CD4-positive, alpha-beta T cell treated with Interleukin-6 at 100 ng/mL for 8 hours (primary cell): ENCODE measurements at places on chromosomes 6 and 20.

- DNase-seq = no peak
These were observed 21.4 kb downstream of the SUN5 start for GRCh38 chr20:32982617-32983458.

DNA sequence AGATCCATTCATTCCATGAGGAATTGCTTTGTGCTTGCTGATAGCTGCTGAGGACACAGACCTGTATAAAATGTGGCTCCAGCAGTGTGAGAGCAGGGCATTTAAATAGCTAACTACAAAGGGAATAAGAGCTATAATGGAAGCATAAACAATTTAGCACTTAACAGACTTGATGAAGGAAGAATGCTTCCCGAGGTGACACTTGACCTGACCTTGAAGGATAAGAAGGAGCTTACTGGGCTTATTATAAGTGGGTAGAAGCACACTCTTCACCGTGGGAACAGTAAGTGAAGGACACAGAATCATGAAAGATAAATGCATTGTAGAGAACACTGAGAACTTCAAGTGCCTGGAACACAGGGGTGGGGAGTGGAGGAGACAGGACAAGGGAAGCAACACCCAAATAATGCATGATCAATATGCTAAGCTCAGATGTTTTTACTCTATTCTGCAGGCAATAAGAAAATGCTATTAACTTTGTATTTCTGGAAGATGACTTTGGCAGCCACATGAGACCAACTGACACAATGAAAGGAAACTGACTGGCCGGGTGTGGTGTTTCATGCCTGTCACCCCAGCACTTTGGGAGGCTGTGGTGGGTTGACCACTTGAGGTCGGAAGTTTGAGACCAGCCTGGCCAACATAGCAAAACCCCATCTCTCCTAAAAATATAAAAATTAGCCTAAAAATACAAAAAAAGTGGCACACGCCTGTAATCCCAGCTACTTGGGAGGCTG lies 84.2 kb downstream of the EPB41L2 start:
- no peak for DNase-seq

GRCh38 chr6:27149150-27149549 lies 98.4 kb upstream of the PRSS16 start:
- no peak for DNase-seq

DNA sequence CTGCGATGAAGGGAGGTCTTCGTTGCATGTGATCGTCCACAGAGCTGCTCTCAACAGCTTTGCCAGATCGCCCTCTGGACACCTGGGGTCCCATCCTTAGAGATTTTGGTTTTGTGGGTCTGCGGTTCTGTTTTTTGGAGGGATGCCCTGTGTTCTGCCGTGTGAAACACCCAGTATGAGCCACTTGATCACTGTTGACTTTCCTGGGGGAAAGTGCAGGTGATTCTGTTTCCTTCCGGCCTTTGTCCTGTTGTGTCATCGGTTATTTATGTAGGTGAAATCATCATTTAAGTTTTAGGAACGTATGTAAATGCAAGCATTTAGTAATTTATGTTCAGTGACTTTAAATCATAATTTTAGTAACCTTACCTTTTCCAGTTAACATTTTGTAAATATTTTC lies 56.4 kb upstream of the SLC22A1 start:
- DNase-seq = no peak

DNA sequence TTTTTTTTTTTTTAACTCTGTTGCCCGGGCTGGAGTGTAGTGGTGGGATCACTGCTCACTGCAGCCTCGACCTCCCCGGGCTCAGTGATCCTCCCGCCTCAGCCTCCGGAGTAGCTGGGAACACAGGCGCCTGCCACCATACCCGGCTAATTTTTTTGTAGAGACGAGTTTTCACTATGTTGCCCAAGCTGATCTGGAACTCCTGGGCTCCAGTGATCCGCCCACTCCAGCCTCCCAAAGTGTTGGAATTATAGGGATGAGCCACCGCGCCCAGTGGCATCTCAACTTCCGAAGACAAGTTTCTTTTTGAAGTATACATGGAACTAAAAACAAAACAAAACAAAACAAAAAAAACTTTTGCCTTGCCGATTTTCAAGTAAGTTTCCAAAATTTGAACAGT lies 66.6 kb upstream of the ZNF184 start:
- no peak for DNase-seq

- no peak for DNase-seq
These were observed 6.5 kb upstream of the C6orf136 start for GRCh38 chr6:30640481-30640880.

- DNase-seq = no peak
These were observed 29.1 kb upstream of the PKIG start for GRCh38 chr20:44552950-44553908.

DNA sequence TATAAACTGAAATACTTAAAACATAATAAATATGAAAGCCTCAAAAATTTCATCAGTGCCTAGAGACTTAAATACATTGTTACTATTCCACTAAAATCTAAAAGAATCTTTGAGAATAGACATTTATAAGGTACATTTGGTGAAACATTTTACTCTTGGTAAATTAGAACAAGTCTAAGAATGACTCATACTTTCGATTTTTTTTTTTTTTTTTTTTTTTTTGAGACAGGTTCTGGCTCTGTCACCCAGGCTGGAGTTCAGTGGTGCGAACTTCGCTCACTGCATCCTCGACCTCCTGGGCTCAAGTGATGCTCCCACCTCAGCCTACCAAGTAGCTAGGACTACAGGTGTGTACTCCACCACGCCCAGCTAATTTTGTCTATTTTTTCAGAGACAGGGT lies 6.4 kb downstream of the FUCA2 start:
- DNase-seq = no peak

GRCh38 chr6:143598466-143599080 lies 79.2 kb upstream of the PHACTR2 start:
- DNase-seq = peak; percentile 32

GRCh38 chr20:8097307-8097706 lies 34.8 kb upstream of the PLCB1 start:
- no peak for DNase-seq

DNA sequence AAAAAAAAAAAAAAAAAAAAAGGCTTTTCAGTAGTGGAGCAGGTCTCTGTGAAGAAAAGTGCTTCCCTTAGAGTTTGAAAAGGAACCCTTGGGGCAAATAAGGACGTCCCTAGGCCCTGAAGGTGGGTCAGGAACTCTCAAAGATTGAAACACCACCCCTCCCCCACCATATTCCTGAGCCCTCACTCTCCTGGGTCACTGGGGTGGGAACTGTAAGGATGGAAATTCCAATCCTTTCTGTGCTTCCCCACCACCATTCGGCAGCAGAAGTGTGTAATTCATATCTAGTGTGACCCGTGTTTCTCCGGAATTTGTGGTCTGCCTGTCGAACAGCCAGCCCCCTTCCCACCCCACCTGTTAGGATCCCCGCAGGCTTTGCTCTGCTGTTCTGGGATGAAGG lies 12.3 kb downstream of the CDYL start:
- DNase-seq = no peak

- DNase-seq = no peak
These were observed 72.2 kb downstream of the UNC5CL start for GRCh38 chr6:40966860-40967259.

DNA sequence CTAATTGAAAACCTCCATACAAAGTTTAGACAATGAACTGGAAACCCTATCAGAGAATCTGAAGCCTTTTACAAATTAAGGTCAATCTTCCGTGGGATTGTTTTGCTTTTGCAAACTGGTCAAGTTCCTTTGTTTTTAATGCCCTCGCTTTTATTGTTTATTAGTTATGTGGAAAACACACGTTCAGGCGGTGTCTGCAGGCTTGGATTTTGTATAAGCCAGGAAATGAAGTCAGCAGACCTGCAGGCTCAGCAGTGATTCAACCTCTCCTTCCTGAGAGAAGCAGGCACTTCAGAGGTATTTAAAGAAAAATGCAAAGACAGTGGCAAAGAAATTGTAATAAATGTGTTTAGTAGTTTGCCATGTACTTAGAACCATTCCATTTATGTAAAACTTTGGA lies 103.4 kb upstream of the PDE10A start:
- no peak for DNase-seq

- DNase-seq = peak; percentile 58
These were observed at the start of gene NHLRC1 for GRCh38 chr6:18122128-18123093. Gene NHLRC1, minus strand, starts transcription at chr6:18122677. Its CDS starts 71 bp downstream, at chr6:18122606.

GRCh38 chr20:48620154-48620506 lies 207.7 kb downstream of the PREX1 start:
- no peak for DNase-seq

DNA sequence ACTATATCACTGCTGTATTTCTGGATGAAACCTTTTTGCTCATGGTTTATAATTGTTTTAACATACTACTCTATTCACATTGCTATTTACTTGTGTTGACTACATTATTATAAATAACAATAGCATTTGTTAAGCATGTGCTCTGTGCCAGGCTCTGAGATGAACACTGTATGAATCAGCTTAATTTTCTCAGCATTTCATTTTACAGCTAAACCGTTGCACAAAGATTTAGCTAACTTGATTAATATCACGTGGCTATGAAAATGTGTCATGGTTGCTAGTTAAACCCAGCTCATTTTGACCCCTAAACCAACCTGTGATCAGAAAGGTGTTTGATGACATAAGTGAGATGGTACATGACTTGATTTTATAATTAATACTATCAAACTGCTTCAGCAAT lies 77.5 kb downstream of the NCOA7 start:
- DNase-seq = no peak

DNA sequence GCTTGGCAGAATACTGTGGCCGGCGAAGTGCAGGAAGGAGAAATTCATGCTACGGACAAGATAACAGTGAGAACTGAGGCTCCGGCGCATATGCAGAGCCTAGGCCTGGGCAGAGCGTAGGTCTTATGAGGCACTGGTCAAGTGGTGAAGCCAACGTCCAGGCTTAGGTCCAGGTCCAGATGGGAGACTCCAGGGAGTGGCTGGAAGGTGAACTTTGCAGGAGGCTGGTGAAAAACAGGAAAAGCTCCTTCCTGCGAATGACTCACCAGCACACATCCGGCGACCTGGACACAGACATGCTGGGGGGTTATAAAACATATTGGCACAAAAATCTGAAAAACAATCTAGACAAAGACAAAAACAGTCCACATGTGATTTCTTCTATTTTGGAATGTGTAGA lies 15.4 kb downstream of the C6orf141 start:
- no peak for DNase-seq

GRCh38 chr20:31594558-31595379 lies 10.3 kb upstream of the ID1 start:
- no peak for DNase-seq

GRCh38 chr6:151058021-151058733 lies 181.6 kb upstream of the AKAP12 start:
- no peak for DNase-seq

- no peak for DNase-seq
These were observed 433.3 kb downstream of the CDC5L start for GRCh38 chr6:44820759-44821158.

DNA sequence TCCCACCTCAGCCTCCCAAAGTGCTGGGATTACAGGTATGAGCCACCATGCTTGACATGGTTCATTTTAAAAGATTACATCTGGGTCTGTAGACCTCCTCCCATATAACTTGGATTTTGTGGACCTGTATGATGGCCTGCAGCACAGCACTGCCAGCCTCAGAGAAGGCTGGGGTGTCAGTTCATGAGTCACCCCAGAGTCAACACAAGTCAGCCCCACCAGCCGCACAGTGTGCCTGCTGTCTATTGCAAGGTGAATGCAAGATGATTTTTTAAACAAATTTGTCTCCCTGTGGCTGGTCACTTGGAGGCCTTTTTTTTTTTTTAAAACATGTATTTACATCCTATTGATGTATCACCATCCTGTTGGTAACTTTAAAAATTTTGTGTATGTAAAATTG lies 76.7 kb downstream of the RREB1 start:
- no peak for DNase-seq

DNA sequence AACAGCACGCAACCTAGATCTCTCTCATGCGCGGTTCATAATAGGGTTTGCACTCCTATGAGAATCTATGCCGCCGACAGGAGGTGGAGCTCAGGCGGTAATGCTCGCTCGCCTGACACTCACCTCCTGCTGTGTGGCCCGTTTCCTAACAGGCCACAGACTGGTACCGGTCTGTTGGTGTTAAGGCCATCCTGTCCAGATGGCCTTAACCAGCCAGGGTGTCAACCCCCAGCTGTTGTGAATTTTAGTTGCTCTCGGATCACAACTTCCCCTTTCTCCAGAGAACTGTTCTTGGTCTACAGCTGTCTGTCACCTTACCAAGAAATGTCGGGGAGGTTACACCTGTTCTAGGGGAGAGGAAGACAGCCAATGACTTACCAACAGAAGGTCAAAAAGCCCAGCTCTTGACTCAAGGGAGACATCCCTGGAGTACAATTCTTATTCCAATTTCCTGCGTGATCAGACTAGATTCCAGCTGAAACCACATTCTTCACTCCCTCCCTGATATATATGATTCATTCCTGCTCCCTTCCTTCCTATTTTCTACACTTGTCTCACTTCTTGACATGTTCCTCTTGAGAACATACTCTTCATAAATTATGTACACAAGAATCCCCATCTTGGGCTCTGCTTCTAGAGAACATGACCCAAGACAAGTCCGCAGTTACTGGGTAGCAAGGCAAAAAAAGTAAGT lies 23.1 kb upstream of the DNAAF9 start:
- DNase-seq = no peak

GRCh38 chr6:84136364-84137050 lies 90.9 kb downstream of the CEP162 start:
- DNase-seq = no peak

DNA sequence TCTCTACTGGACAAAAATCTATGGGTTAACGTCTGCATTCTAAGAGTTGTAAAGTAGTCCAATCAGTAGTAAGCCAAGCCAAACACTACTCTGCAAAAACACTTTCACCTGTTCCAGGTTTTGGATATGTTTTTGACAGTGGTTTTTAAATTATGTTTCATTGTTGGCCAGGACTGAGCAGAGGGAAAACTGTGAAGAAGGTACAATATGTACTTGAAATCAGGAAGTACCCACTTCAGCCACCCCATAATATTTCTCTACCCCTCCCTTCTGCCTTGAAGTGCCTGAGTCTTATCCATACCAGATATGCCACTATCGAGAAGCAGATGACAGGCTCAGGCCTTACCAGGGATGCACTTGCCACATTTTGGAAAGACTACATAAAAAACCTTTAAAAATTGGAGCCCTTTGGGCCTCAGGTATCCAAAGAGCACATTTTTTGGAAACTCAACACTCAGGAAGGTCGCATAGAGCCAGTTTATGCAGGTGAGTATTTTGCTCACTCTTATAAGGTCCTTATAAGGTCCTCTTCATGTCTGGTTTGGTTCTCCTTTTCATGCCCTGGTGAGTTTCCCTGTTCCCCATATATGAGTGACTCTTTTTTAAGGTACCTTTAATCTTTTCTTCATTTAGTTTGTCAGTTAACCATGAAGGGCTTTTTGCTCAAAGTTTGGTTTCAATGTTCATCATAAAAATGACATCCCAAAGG lies 859.3 kb upstream of the FLRT3 start:
- no peak for DNase-seq

GRCh38 chr6:146526192-146526591 lies 17.4 kb upstream of the RAB32 start:
- DNase-seq = no peak

- no peak for DNase-seq
These were observed 45.7 kb upstream of the TRAF3IP2 start for GRCh38 chr6:111651185-111652034.

- no peak for DNase-seq
These were observed 317.2 kb upstream of the CDYL start for GRCh38 chr6:4459032-4459431.

- no peak for DNase-seq
These were observed at the start of gene GFRA4 for GRCh38 chr20:3663031-3663701. Gene GFRA4, minus strand, starts transcription at chr20:3663399. Its CDS starts 0 bp downstream, at chr20:3663399.
